ENCODE measurements at places on chromosomes 4 and X.

GRCh38 chr4:152634110-152634760 lies 45.6 kb downstream of the TMEM154 start:
- DNase-seq = no peak

DNA sequence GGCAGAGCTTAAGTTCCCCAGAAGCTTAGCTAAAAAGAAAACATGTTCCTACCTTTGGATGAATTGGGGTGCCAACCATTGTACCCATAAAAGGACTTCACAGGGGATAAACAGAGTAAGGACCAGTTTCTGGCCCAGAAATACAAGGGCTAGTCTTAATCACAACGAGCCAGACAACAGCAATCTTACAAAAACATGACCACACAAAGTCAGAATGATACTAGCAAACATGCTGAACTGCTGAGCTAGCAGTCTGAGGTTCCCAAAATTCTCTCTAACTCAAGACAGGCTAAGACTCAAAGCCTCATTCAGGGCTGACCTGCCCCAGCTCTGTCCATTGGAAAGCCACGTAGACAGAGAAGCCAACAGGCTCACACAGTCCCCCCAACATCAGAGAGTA lies 40.3 kb downstream of the ATP11C start:
- DNase-seq = no peak

- no peak for DNase-seq
Observed at GRCh38 chr4:161714931-161715330, 448.9 kb downstream of the FSTL5 start.

DNA sequence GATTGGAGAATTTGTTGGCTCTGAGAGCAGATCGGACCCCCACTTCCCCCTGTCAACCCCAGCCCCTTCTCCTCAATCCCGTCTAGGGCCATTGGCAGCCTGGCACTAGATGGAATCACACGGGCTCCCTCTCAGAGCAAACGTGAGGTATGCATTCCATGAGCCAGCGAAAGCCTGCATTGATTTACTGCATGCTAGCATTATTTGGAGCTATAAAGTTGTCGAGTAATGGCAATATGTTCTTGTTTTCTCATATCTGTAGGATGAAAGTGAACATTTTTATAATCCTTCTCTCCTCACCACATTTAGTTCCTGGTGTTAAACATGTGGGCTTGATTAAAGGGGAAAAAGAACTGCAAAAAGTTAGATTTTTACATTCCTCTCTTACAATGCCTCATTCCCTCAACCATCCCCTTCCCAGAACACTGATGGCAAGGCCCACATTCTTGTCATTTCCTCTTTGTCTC lies 159.2 kb downstream of the SPRY1 start:
- DNase-seq = no peak

- DNase-seq = no peak
Observed at GRCh38 chr4:189870511-189871234, 70.0 kb upstream of the FRG1 start.

GRCh38 chr4:26503427-26503826 lies 13.1 kb upstream of the CCKAR start:
- DNase-seq = no peak

DNA sequence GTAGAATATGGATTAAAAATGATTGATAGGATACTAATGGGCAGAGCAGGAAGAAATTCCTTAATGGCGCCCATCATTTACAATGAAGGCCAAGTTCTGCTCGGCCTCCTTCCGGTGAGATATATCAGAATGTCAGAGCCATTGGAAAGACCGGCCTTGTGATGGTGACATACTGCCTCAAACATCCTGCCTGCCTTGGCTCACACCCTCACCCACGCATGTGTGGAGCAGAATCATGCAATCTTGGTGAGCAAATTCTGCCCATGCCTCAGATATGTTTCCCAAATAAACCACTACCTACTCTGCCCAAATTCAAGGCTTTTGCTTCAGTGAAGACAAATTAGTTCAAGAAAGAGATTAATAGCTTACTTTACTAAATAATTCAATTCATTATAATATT lies 163.3 kb downstream of the MID1 start:
- DNase-seq = no peak

DNA sequence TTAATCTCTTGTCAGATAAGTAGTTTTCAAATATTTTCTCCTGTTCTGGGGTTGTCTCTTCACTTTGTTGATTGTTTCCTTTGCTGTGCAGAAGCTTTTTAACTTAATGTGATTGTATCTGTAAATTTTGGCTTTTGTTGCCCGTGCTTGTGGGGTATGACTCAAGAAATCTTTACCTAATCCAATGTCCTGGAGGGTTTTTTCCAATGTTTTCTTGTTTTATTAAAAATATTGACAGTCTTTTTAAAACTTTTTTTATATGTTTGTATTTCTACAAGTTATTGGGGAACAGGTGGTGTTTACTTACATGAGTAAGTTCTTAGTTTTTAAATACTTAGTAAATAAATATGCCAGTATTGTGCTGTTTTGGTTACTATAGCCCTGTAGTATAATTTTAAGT lies 44.9 kb downstream of the RTL3 start:
- DNase-seq = no peak

DNA sequence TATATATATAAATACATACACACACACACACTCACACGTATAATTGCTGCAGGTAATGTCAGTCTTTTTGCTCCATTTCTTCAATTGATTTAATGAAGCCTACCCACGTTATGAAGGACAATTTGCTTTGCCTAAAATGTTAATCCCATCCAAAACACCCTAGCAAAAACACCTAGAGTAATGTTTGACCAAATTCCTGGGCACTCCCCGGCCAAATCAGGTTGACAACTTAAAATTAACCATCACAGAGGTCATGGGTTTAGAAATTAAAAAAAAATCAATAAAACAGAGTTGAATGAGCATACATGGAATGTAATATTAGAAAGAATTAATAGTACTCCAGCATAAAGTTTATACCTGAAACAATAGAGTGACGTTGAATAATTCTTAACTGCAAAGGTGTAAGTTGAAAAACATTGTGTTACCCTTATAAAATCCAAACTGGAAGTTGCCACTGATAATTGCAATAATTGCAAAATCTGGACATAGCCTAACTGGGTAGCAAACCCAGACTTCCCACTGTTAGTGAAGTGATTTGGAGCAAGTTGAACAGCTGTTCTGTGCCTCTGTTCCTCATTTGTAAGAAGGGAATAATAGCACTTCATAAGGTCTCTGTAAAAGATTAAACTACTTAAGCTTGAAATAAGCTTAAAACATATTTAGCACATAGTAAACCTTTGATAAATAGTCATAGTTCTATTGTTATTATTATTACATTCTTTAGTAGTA lies 2120.5 kb downstream of the PCDH7 start:
- DNase-seq = no peak

DNA sequence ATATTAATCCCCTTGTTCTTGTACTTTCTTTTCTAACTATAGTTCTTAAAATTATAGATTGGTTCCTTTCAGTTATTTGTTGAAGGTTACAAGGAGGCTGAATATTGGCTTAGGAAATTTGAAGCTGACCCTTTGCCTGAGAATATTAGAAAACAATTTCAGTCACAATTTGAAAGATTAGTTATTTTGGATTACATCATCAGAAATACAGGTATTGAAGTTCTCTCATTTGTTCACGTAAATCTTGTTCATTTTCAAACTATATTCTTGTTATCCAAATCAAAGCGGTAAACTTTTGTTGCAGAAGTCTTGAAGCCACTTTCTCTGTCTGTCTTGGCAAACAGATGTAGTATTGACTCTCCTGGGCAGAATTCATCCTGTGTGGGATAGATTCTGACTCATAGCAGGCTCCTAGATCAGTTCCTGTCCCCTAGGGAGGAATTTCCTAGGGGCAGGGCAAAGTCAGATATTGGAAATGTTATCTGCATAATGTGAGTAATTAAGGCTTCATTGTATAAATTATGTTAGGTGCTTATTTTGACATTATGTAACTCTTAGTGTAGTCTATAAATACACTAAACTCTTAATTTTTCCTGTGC lies 25.2 kb downstream of the PI4K2B start:
- DNase-seq = no peak

DNA sequence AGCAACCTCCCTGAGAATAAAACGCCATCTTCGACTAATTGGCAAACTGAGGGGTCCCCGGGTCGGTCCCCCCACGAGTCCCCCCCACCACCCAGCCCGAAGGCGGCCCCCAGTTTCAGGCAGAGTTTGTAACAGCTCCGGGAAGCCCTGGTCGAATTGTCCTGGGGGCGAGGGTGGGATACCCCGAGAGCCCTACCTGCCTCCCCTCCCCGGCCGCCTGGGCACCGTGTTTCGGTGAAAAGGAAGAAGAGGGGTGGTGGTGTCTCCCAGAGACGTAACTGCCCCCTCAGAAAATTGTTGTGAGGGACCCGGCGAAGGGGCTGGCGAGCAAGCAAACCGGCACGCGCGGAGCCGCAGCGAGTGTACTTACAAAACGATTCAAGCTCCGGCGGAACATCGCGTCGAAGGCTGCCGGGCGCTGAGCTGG lies 1.2 kb downstream of the ATP11C start:
- DNase-seq = peak; percentile 8

Measured in NCI-H1105 (cell line).